Stimulated activated naive B cell treated with anti-CD40 and anti-IgM and Interleukin-4, amounts not matched to agents 10 μg/mL and 1 μg/mL and 100 μg/mL, for 72 hours (primary cell): ENCODE measurements at places on chromosomes 4 and X.

- no peak for DNase-seq
These were observed 132.7 kb downstream of the BTC start for GRCh38 chr4:74661427-74662201.

DNA sequence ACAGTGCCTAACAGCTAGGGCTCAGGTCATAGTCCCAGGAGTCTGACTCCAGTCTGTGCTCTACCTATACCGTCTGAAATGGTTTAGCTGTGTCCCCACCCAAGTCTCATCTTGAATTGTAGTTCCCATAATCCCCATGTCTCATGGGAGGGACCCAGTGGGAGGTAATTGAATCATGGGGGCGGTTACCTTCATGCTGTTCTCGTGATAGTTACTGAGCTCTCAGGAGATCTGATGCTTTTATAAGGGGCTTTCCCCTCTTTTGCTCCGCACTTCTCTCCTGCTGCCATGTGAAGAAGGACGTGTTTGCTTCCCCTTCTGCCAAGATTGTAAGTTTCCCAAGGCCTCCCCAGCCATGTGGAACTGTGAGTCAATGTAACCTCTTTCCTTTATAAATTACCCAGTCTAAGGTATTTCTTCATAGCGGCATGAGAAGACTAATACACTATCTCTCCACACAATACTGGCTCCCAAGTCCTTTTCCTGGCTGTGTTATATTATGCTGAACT is 110.8 kb downstream of the AFAP1 start:
- no peak for DNase-seq

DNA sequence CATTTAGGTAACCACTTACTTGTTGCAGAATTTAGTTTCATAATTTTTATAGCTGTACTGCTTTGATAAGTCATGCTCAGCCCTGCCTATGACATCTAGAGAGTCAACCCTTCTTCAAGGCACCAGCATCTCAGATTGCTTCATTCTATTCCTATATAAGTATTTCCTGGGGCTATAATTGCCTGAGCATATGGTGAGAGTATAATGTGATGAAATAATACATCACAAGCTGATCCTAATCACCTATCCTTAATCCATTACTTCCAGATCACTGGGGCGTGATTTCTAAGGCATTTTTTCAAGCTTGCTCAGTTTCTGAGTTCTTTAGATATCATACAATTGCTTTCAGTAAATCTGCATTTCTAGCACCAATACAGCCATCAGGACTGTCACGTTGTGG is 200.0 kb upstream of the NPY2R start:
- DNase-seq, result no peak

DNA sequence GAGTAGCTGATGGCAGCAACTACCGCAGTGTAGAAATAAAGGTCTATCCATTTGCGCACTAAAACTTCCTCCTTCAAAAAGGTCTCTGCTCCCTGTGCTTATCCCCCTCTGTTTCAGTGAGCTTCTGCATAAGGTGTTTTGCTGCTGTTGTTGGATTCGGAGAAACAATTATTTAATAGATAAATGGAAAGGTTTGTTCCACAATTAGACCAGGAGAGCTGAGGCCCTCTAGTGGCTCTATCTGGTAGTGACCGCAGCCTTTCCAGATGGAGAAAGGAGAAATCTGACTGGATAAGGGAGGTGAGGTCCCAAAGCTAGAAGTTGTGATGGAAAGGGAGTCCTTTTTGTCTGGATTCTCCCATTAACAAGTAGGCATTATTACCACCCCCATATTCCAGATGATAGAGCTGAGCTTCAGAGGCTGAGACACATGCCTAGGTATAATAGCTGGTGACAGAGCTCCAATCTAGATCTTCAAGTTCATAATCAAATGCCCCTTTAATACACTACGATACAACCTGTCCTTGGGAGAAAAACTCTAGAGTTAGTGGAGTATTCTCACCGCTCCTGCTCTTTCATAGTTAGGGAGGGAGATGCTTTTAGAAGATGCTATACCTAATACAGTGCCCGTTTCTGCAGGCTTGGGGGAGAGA is 5.1 kb upstream of the GABRQ start:
- no peak for DNase-seq

GRCh38 chrX:87299563-87300160 is 217.9 kb upstream of the KLHL4 start:
- no peak for DNase-seq

DNA sequence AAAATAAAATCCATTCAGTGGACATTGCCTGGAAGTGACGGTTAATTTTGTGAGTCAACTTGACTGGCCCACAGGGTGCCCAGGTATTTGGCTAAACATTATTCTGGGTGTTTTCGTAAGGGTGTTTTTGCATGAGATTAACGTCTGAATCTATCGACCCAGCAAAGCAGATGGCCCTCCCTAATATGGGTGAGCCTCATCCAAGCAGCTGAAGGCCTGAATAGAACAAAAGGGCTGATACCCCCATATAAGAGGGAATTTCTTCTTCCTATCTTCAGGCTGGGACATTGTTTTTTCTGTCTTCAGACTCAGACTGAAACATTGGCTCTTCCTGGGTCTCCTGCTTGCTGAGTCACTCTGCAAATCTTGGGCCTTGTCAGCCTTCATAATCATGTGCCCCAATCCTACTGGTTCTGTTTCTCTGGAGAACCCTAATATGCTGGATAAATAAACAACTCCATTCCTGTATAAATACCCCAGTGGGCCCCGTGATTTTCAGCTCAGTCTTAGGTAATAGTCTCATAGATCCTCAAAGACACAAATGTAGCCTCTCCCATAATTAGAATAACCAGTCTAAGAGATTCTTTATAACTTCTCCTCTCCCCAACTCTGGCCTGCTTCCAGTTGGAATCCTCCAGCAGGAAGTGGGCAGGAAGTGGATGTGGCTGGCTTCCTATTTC is 33.1 kb upstream of the DDX3X start:
- DNase-seq, result no peak
